ENCODE measurements at places on chromosomes 12 and 14. TPM values are rescaled to one million over a fixed set of nuclear protein-coding genes. Genes with fewer than 3 reads are reported as not detected.

The CLEC14A gene
- not detected for total RNA-seq

- no peaks in the 10 kb centered on the region for H3K27me3 ChIP-seq
- no peaks in the 10 kb centered on the region for H3K36me3 ChIP-seq
- no peaks in the 10 kb centered on the region for H3K4me1 ChIP-seq
- no peak overlapping the region for H3K4me3 ChIP-seq
- DNase-seq = no peak
Measured at GRCh38 chr14:32709027-32709426, 229.7 kb upstream of the NPAS3 start.

DNA sequence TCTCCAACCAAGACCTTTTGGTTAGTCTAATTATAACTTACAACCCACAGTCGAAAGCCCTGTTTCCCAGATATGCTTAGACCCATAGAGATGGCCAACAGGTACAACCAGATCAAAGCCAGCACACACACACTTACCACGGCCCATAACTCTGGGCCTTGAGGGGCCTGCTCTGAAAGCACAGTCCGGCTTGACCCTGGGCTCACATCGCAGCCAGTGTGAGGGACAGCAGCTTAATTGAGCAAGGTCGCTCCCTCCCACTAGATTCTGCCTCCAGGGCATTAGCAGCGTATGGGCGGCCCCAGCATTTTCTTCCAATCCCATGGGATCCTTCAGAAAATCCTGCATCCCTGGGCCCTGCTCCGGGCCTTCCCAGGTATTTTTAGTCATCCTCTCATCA is 157.4 kb upstream of the FKBP4 start:
- no peaks in the 10 kb centered on the region for H3K36me3 ChIP-seq
- H3K27me3 ChIP-seq = peaks cover 10% of the 10 kb centered on the region
- H3K4me1 ChIP-seq = peaks cover 14% of the 10 kb centered on the region
- H3K4me3 ChIP-seq = no peak overlapping the region

DNA sequence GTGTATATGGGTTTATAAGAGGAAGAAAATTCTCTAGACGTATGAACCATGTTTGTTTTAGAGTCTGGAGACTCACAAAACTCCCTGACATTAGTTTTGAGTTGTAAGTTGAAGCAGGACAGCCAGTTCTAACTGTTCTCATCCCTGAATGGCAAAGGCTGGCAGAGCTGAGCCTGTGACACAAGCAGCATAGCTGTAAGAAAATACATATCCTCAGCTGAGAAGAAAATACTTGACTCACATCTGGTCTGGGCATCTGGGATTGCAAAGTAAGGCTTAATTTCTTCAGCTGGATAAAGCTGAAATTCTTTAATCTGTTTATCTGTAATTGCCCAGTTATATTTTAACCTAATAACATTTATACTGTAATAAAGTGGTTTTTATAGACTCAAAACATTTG is 156.3 kb downstream of the PELI2 start:
- no peak for DNase-seq
- H3K4me3 ChIP-seq = no peak overlapping the region
- no peak overlapping the region for H3K27ac ChIP-seq
- H3K36me3 ChIP-seq = no peaks in the 10 kb centered on the region
- no peaks in the 10 kb centered on the region for H3K27me3 ChIP-seq

GRCh38 chr12:26610774-26611173 is 222.2 kb downstream of the ITPR2 start:
- H3K27ac ChIP-seq = no peak overlapping the region
- no peak overlapping the region for H3K4me3 ChIP-seq
- DNase-seq = no peak

DNA sequence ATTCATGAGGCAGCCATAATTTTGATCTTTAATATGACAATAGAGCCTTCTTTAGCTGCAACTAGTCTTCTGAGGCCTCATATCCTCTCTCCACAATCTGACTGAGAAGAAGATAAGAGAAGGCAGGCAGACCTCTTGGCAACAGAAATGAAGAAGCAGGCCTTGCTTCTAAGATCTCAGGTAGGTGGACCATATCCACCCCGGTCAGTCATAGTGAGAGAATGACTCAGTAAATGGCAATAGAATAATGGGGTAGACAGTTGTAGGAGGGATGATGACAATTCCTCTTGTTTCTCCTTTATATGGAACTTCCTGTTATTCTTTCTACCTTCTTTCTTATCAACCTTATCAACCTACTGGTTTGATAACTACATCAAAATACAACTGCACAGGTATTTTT is 246.7 kb upstream of the G2E3 start:
- no peaks in the 10 kb centered on the region for H3K4me1 ChIP-seq
- no peak overlapping the region for H3K4me3 ChIP-seq
- H3K36me3 ChIP-seq = no peaks in the 10 kb centered on the region

DNA sequence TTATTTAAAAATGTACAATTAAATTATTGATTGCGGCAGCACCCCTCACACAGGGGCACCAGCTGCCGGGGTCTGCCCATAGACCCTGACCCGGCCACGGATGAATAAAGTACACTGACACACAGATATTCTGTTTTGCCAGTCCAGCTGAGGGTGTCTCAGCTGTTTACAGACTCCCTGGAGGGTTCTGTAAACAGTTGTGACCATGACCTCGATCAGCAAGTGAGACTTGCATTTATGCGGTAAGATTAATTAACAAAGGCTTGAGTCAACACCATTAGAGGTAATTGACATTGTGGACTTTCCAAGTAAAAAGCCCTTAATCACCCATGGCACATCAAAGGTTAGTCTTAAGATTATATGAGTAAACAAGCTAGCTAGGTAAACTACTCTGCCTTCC is 94.3 kb downstream of the FUT8 start:
- H3K4me1 ChIP-seq = peaks cover 25% of the 10 kb centered on the region
- H3K27ac ChIP-seq = no peak overlapping the region
- no peak overlapping the region for H3K4me3 ChIP-seq
- peaks cover 42% of the 10 kb centered on the region for H3K36me3 ChIP-seq
